ENCODE measurements at places on chromosomes 2 and 18. TPM values are rescaled to one million over a fixed set of nuclear protein-coding genes. Genes with fewer than 3 reads are reported as not detected.

The CXCR1 gene
- not detected for polyA plus RNA-seq

DNA sequence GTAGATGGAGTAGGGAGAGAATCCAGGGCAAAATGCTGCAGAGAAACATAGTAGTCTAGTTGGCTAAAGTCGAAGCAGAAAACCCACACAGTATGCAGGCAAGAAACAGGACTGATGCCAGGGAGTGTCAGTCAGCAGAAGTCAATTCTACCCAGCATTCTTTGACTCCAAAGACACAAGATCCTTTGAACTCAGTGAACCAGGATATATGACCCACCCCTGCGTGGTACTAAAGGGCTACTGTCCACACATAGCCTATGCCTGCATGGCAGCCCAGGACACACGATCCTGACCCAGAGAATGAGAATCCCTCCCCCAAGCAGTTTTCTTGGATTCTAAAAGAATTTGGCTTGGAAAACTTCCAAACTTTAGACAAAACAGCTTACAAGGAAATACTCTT is 42.5 kb downstream of the ALK start:
- DNase-seq, result no peak

The LRATD1 gene
- polyA plus RNA-seq, result 12.9 TPM

DNA sequence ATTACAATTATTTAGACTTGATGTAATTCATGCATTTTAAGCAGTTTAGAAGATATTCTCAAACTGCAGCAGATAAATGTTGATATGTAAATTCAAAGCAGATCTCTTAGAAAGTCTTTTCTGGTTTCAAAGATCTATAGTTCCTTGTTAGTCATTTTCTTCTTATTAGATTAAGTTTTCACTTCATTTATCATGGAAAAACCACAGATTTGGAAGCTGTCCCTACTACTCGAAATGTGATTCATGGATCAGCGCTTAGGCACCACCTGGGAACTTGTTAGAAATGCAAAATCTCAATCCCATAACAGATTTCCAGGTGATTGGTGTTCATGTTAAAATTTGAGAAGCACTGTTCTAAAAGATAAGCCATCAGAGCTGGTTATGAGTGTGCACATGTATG is 92.8 kb upstream of the CDH2 start:
- no peak for DNase-seq

- no peak for DNase-seq
Measured at GRCh38 chr2:17813010-17813741, 3.1 kb upstream of the MSGN1 start.
